ENCODE measurements at places on chromosomes 11 and 22. TPM values are rescaled to one million over a fixed set of nuclear protein-coding genes. Genes with fewer than 3 reads are reported as not detected.

DRD2 gene
- polyA plus RNA-seq: 0.26 TPM

PACS1 gene
- 14.9 TPM for polyA plus RNA-seq

FOLR1 gene
- polyA plus RNA-seq: 0.50 TPM

CFL1 gene
- polyA plus RNA-seq: 1,860 TPM

RGL4 gene
- not detected for polyA plus RNA-seq

DNA sequence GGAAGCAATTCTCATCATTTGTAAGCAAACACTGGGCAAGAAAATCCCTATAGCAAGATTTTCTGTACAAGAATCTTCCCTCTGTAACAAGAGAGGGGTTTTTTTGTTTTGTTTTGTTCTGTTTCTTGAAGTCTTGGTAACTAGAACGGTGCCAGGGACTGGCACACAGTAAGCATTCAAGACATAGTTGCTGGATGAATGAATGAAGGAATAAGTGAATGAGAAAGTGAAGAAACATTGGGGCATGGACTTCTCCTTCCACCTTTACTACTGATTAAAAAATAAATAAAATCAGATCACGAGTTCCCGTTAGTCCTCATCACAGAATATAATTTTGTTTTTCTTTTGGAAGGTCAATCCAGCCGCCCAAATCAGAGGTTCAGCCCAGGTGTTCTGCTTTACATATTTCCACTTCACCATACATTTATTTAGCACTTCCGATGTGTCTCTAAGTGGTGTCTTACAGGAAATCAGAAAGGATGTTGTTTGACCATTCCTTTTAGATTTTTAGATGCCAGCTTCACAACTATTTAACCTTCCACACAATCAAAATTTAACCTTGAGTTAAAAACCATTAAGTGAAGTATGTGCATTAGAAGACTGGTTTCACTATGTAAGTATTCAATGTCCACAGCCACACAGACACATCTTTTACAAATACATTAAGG is 281.2 kb downstream of the CADM1 start:
- no peak for DNase-seq

TST gene
- polyA plus RNA-seq: 18.8 TPM

LGR4 gene
- 49.7 TPM for polyA plus RNA-seq

DNA sequence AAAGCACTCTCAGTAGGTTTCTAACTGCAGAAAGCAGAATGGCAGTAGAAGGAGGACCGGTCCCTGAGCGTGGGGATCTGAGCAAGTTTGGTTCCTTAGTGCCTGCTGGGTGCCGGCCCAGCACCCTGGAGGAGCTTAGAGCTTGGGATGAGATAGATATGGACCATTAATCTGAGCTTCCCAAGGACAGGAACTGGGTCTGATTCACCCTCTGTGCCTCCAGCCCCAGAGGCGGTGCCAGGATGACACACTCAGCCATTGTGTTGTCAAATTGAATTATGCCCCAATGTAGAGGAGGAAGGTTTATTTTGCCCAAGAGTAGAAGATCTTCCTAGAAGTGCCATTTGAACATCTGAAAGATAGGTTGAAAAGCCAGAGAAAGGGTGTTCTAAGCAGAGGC is 4.3 kb downstream of the ZC3H7B start:
- no peak for DNase-seq

DNA sequence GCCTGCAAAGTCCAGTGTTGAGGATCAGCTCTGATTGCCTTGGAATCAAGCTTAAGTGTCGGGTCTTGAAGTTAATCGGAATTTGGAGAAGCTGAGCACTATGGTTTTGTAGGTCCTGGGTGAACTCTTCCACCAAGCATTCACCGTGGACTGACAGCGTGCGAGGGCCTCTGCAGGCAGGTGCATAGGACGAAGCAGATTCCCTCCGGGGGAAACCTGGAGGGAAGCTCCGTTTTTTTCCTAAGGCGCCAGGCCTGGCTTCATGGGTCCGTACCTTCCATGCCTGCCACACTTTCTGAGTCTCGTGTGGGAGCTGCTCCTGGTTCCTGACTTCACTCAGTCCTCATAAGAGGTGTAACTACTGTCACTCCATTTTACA is 170.1 kb downstream of the CRYBB2 start:
- no peak for DNase-seq

DNA sequence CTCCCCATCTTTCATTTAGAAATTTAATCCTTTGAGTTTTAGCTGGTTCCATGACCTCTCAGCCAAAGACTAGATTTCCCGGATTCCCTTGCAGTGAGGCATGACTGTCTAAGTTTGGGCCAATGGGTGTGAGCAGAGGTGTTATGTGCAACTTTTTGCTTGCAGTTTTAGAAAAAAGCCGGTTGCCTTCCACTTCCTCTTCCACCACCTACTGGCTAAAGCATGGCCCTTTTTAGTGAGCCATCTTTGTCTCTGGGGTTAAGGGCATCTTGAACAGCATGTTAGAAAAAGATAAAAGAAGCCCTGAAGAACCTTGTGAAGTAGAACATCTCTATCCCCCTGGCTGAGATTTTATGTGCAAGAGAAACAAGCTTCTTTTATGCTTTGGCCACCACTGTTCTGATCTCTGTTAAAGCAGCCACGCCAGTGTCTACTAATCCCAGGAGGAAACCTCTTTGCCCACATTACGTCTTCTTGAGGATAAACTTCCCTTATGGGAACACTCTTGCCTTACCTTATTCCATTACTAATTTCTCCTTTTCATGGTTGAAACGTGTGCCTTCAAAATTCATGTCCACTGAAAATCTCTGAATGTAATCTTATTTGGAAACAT is 279.9 kb downstream of the TENM4 start:
- peak; percentile 26 for DNase-seq

PLEKHB1 gene
- not detected for polyA plus RNA-seq

TRIM34 gene
- polyA plus RNA-seq: 15.8 TPM

- DNase-seq: peak; percentile 49
Measured at GRCh38 chr11:75204685-75205563, 35.6 kb upstream of the TPBGL start.

DNA sequence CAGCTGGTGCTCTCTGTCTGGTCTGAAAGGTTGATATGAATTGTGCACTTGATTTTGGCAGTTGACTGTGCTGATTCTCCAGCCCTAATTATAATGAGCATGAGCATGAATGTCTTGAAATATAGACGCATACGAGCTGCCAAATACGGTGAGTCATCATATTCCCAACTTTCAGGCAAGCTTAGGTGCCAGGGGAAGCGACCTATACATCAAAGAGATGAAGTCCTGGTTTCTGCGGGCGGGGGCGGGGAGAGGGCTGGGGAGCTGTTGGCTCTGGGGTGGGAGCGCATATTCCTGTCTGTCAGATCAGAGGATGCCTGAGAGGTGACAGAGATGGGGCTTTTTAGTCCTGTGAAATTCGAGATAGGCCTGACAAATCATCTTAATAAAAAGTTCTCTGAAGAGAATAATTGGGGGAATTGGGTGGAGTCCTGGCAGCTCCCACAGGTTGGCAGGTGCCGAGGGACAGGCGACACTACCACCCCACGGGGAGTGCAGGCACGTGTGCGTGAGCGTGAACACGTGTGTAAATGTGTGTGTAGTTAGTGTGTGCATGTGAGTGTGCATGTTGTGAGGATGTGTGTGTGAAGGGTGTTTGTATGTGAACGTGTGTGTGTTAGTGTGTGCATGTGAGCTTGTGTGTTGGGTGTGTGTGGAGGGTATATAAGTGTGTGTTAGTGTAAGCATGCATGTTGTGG is 865.3 kb downstream of the TBC1D22A start:
- DNase-seq: peak; percentile 23

GRCh38 chr11:15163136-15163535 is 48.4 kb downstream of the INSC start:
- no peak for DNase-seq

DNA sequence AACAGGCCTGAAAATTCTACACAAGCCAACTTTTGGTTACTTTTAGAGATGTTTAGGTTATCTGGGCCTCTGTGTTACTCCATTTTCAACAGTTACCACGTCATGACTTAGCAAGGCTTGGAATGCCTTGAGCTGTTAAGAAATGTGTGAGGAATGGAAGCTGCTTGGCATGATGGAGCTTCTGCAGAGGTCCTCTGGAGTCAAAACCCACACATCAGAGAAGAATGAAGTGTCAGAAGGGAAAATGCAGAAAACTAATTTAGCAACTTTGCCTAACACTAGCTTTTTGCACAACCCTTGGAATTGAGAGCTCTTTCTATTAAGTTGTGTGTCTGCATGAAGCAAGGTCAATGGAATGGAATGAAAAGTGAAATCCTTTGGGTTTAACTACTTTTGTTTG is 27.4 kb downstream of the FAT3 start:
- no peak for DNase-seq

SYT7 gene
- 4.4 TPM for polyA plus RNA-seq

- DNase-seq: no peak
Measured at GRCh38 chr11:1485504-1485885, 1.1 kb downstream of the MOB2 start.

CAVIN3 gene
- polyA plus RNA-seq: 26.0 TPM

HEPHL1 gene
- polyA plus RNA-seq: 223 TPM

DNA sequence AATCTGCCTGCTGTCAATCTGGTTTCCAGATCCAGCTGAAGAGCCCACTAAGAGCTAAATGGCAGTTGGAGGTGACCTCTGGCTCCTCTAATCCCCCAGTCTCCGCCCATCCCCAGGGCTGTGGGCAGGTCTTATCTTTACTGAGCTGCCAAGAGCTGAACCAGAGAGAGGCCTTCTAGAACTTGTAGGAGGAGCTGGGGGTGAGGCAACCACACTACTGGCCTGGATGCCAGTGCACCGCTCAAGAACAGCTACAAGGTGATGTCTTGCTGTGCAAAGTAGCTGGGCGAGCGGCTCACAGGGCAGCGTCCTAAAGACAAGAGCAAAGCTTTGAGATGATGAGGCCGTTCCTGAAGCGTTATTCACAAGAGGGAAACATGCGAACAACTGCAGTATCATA is 374.6 kb downstream of the CTTN start:
- DNase-seq: no peak

DNA sequence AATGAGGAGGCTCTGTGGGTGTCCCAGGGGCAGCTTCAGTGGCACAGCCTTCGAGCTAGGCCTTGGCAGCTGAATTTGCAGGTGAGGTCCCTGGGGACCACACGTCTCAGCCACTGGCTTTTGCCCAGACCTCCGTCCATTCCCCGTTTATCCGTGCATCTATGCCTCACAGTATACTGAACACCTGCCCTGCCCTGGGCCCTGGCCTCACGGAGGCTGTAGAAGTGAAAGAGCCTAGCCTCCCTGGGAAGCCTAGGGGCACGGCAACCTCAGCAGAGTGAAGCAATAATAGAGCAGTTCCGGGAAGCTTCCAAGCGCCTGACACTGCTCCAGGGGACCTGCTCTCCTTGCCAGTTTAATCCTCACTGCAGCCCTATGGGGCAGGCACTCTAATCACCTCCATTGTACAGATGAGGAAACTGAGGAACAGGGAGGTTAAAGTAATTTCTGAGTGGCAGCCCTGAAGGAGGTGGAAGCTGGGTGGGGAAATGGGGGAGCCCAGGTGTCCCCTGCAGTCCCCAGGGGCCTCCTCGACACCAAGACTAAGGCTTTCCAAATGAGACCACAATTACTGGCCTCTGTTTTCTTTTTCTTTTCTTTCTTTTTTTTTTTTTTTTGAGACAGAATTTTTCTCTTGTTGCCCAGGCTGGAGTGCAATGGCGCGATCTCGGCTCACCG is 2.7 kb upstream of the NFAM1 start:
- DNase-seq: no peak

DMC1 gene
- polyA plus RNA-seq: 0.26 TPM

- no peak for DNase-seq
Measured at GRCh38 chr11:76321340-76321739, 59.6 kb downstream of the THAP12 start.

DDX10 gene
- polyA plus RNA-seq: 32.3 TPM

- no peak for DNase-seq
Measured at GRCh38 chr11:74006743-74007304, 2.1 kb downstream of the UCP3 start.

CHRDL2 gene
- polyA plus RNA-seq: not detected

KCNJ11 gene
- polyA plus RNA-seq: not detected

EMID1 gene
- polyA plus RNA-seq: not detected

DNA sequence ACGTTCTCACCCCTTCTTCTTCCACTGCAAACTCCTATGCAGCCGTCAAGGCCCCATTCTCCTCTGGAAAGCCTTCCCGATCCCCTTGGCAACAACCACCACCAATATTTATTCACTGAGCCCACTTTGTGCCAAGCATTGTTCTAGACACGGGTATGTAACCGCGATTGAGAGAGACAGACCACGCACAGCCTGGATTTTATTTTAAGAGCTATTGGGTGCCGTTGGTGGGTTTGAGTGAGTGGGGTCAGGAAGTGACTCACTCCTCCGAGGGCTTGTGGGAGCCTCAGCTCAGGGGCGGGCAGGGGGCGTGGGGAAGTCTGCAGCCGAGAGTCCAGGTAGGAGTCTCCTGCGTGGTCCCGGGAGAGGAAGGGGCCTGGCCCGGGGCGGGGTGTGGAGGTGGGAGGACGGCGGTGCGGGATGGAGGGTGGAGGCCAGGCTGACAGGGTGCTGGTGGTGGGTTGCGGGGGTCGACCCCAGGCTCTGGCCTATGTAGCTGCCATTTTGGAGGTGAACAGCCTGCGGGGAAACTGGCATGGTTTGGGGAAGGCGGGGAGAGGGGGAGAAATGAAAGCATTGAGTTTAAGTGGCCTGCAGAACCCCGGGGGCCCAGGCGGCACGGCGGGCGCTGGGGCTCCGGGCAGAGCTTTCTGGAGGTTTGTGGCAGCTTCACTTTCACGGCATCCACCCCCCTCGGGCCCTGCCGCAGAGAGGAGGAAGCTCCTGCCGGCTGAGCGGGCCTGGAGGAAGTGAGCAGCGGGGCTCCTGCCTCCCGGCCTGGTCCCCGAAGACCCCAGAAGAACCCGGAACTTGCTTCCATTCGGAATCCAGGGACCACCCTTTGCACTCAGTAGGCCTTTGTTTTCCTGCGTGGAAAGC is 547 bp downstream of the PARVG start:
- no peak for DNase-seq

DNA sequence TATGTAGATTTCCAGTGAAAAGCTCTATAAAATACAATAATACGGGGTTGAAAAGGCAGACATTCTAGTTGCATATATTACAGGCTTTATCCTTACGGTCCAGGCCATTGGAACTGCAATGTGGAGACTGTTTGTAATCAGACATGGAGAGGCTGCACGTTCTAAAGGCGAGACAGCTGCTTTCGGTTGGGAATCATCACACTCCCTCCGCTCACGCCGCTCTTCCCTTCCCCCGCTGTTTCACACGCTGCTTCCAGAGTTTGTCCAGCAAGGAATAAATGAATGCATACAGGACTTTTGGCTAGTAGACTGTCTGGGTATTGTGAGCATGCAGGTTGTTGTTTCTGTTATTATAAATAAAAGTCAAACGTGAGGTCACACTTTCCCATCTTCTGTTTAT is 13.5 kb upstream of the EFCAB6 start:
- no peak for DNase-seq
